Tongue (tissue), 3 donors: ENCODE measurements at places on chromosomes 5 and 9. TPM values are rescaled to one million over a fixed set of nuclear protein-coding genes. Genes with fewer than 3 reads are reported as not detected.
A peak's percentile ranks its signal among the peaks of the same experiment; 100 is the strongest.

GRCh38 chr5:179893076-179893957 lies 14.4 kb downstream of the TBC1D9B start:
- DNase-seq: no peak

DNA sequence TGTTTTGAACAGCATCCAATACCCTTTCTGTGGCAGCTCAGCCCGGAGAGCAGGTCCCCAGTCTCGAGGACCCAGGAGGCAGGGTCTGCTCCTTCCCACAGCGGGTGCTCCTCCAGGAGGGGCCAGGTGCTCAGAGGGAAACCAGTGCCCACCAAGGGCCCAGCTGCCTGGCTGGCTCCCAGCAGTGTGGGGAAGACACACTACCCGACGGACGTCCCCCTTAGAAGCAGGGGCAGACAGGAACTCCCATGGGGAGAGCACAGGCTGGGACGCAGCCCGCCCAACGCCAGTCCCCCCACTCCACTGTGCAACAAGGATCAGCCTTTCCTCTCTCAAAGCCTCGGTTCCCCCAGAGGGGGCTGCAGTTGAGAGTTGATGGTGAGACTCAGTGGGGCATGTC lies 57.6 kb downstream of the ADAMTS2 start:
- DNase-seq: no peak

- DNase-seq: no peak
Observed at GRCh38 chr9:7150153-7150890, 392.5 kb downstream of the KDM4C start.

- no peak for DNase-seq
Observed at GRCh38 chr5:66423484-66423883, 172.7 kb upstream of the MAST4 start.

- DNase-seq: no peak
Observed at GRCh38 chr5:119410448-119411159, 41.7 kb upstream of the HSD17B4 start.

GRCh38 chr9:116715751-116716150 lies 28.6 kb downstream of the TRIM32 start:
- no peak for DNase-seq

DNA sequence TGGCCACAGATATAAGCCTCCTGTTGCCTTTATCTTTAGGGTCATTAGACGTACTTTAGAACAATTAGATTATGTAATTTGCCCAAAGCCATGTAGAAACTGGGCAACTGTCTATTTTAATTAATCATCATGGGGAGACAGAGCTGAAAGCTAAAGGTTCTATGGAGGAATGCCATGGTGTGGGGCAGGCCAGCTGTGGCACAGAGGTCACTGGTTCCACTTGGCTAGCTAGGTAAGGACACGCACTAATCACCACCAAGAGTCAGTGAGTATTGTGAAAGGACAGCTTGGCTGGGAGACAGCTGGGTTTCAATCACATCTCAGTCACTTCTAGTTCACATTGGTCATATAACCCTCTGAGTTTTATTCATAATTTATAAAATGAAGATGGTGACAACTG lies 81.7 kb downstream of the HMHB1 start:
- no peak for DNase-seq

DNA sequence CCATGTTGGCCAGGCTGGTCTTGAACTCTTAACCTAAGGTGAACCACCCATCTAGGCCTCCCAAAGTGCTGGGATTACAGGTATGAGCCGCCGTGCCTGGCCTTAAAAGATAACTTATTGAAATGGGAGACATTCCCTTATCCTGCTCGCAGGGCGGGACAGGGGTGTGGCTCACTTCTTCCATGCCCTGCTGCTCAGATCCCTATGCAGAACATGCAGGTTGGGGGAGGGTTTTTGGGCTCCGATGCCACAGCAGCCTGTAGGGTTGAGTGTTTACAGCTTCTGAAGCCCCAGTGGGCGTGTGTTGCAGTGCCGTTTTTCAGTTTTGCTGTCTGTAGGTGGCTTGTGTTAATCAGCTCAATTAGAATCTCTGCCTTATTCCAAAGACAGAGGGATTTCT lies 108.0 kb upstream of the BRINP1 start:
- DNase-seq: no peak

GRCh38 chr9:32701321-32702022 lies 66.0 kb upstream of the TAF1L start:
- no peak for DNase-seq

GRCh38 chr5:31066655-31067328 lies 126.7 kb upstream of the CDH6 start:
- no peak for DNase-seq

- peak; percentile 69 for DNase-seq
Observed at GRCh38 chr5:122312591-122313406, 762 bp downstream of the SNCAIP start.

DNA sequence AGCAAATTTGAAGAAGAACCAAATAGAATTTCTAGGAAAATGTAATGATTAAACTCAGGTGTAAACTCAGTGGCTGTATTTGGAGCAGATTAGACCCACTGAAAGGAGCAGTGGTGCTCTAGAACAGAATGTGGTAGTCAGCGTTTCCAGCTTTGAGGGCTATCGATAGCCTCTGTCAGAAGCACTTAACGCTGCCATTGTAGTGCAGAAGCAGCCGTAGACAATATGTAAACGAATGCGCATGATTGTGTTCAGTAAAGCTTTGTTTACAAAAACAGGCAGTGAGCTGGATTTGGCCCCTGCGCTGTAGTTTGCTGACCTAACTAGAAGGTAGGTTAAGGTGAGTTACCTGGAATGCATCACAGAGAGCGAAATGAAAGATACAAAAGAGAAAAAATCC lies 72.0 kb downstream of the FAM78A start:
- DNase-seq: no peak

GRCh38 chr5:4019009-4019769 lies 423.6 kb downstream of the IRX1 start:
- peak; percentile 82 for DNase-seq

GRCh38 chr5:59558501-59558900 lies 335.0 kb downstream of the PDE4D start:
- no peak for DNase-seq

GRCh38 chr5:122757285-122757684 lies 17.6 kb upstream of the SNX2 start:
- no peak for DNase-seq

- DNase-seq: peak; percentile 61
Observed at GRCh38 chr9:27353474-27354229, 56.7 kb upstream of the EQTN start.

GRCh38 chr9:132973713-132974112 lies 4.8 kb upstream of the GFI1B start:
- DNase-seq: no peak

Gene NUTM2F
- not detected for total RNA-seq

Gene PCSK5
- total RNA-seq: 35.1 TPM

Gene PCDHB8
- total RNA-seq: 2.3 TPM

Gene GKAP1
- total RNA-seq: 14.9 TPM

Gene SPDL1
- total RNA-seq: 15.0 TPM

Gene SLC6A7
- not detected for total RNA-seq

Gene RASEF
- total RNA-seq: 5.5 TPM

Gene CAST
- total RNA-seq: 223 TPM
